ENCODE measurements at places on chromosomes 16 and 17.
A peak's percentile ranks its signal among the peaks of the same experiment; 100 is the strongest.

- DNase-seq, result no peak
Observed at GRCh38 chr16:82895843-82896242, 269.1 kb downstream of the CDH13 start.

- no peak for DNase-seq
Observed at GRCh38 chr17:17358866-17359265, 55.7 kb downstream of the NT5M start.

DNA sequence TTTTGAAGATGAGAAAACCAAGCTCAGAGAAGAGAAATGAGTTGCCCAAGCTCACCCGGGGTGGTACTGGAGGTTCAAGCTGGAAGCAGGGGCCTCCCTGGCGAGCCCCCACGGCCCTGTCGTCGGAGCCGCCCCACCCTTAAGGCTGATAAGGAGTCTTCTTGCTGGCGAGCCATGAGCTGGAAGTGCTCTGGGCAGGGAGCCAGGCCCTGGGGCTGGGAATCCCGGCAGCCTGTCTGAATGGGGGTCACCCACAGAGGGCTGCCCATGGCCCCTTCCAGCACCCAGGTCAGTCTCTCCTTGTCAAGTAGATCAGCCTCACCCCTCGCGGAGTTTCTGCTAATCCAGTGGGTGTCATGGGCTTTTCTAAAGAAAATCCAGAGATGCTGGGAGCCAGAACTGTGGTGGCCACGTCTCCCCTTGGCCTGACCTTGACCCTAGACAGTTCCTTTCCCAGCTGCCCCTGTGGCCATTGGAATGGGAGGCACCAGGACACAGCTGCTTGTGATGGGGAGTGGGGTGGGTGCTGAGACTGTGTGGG is 1.2 kb upstream of the P2RX1 start:
- no peak for DNase-seq

DNA sequence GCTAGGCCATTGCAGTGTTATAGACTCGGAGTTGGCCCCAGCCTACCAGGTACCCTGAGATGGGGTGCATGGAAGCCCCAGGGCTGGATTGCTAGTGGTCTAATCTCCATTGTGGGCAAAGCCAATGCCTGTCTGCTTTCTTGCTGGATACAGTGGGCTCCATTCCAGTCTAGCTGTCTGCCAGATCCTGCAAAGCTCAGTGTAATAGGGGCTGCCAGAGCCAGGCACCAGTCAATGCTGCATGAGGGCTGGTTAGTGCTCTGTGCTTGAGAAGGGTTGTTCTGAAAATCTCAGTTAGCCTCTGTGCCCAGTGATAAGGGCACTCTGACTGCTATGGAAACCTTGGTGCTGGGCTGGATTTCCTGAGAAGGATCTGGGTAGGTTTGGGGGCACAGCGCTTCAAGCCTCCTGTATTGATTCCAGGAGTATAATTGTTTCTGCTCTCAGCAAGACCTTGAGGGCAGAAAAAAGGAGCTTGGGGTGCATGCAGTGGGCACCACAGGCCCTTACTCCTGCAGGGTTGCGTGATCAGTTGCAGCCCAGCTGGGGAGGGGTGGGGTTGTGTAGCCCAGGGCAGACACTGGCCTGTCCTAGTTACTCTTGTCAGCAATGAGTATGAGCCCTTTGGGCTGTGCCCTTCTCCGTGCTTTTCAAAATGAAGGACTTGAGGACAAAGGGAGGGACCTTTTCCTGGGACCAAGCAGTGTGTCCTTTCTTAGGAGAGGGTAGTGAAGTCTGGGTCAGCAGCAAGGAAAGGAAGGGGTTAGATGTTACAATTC is 19.0 kb downstream of the SMPD3 start:
- no peak for DNase-seq

- no peak for DNase-seq
Observed at GRCh38 chr17:69227541-69227940, 1.1 kb downstream of the ABCA10 start.

GRCh38 chr16:80559369-80559768 is 18.6 kb downstream of the DYNLRB2 start:
- DNase-seq, result no peak

- DNase-seq, result peak; percentile 78
Observed at GRCh38 chr17:40314584-40314956, 5.6 kb downstream of the RARA start.

GRCh38 chr16:48556243-48556912 is 53.6 kb downstream of the N4BP1 start:
- no peak for DNase-seq
